Activated naive CD8-positive, alpha-beta T cell treated with anti-CD3 and anti-CD28 coated beads, Interleukin-2, amount 50 U/mL, for 16 hours (primary cell): ENCODE measurements at places on chromosomes 2 and 18.

- no peak for DNase-seq
These were observed 79.2 kb downstream of the ZNF532 start for GRCh38 chr18:58943896-58944295.

- no peak for DNase-seq
These were observed 10.4 kb upstream of the DNAH7 start for GRCh38 chr2:196079052-196079451.

- no peak for DNase-seq
These were observed 129.1 kb downstream of the TSN start for GRCh38 chr2:121884511-121884921.

DNA sequence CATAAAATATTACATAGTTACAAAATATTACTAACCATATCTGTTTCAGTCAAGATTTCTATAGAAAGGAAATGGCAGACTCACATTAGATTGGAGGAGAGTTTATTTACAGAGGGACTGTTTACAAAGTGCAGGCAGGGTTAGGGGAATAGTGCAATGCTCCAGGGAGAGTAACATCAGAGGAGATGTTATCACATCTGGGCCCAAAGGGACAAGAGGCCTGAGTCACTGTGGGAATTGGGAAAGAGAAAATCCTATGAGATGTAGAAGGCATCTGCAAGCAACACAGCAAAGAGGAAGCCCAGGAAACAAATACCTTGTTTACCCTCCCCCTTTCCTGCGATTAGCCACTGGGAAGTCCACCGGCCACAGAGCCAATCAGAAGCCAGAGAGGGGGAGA lies 227.3 kb upstream of the TANK start:
- DNase-seq = no peak

GRCh38 chr2:85237849-85238565 lies 89.8 kb downstream of the TGOLN2 start:
- no peak for DNase-seq

DNA sequence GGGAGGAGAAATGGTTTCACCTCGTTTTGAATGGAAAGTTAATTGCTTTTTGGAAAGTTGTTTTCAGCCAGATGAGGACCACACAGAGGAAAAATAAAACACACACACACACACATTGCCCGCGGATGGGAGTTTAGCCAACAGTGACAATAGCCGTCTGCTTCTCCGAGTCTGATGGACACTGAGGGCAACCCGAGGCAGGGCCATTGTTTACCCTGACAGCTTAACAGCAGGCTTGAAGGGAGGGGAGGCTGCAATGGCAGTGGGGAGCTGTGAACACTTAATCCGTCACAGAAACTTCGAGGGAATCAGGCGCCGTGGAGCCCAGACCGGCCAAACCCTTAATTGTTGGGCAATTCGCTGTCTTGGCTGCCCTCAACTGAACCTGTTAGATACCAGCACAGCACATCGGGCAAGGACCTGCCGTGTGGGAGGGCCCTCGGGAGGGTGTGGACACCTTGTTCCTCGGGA lies 145.9 kb downstream of the ACKR3 start:
- no peak for DNase-seq

- no peak for DNase-seq
These were observed 85.1 kb downstream of the SERPINB8 start for GRCh38 chr18:64055019-64055418.

DNA sequence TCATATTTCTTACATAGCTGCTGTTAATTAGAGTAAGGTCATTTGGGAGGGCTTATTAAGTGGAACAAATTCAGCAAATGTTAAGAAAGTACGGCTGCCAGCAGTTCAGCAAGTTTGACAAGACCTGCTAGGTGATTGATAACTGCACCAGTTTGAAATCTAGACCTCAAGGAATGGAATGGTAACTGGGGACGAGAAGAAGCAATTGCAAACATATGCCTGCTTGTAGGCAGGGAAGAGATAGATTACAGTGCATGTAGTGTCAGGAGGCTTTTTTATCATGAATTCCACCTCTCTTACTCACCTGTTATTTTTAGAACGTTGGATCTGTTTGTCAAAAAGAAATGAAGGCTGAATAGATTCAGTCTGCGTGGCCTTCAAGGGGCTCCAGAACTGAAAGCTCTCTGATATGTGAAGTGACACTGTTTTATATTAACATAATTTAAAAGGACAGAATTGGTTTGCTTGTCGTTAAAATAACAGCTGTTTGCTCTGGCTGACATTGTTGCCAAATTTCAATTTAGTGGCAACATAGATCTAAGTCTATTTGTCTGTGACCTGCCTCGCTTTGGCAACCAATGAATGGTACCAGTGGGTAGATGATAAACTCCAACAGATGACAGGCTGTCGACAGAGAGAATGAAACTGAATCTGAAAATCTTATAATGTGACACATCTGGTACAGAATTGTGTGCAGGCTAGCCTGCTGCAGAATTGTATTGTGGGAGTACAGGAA lies 199.3 kb downstream of the ZNF407 start:
- no peak for DNase-seq

DNA sequence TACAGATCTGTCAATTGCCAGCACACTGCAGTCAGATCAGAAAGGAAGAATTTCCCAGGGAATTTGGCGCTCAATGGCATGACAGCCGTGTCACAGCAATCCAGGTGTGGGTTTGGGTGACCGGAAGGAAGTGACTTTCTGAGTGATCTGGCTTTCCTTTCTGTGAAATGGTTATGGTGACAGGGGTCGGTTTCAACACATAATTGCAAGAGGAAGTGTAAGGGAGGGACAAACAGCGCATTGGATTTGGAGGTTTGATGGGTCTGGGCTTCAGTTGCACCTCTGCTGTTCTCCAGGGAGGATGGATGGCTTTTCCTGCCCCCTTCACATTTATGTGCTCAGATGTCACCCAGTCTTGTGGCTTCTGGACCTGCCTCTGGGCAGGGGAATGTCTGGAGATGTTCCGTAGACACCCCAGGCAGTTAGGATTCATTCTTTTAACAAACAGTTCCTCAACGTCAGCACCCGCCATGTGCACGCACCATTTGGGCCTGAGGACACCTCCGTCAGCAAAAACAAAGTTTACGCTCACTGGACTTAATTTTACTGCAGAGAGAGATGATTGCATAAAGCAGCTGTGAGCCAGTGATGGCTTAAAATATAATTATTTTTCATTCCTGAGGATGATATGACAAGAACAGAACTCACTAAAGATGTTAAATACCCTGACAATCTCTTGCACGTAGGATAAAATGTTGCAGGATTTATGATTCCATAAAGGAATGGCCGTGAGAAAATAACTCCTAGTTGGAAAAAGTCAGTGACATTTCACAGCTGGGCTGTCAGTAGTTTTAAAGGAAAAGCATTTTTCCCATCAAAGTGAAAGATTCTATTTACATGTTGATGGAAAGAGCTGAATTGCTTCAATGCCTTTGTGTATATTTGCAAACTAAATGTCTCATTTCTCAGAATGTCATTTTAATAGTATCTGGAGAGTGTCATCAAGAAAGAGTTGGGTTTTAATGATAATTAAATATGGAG lies 36.9 kb downstream of the MBP start:
- no peak for DNase-seq

GRCh38 chr2:127427376-127428056 lies 9.3 kb downstream of the PROC start:
- DNase-seq = no peak

DNA sequence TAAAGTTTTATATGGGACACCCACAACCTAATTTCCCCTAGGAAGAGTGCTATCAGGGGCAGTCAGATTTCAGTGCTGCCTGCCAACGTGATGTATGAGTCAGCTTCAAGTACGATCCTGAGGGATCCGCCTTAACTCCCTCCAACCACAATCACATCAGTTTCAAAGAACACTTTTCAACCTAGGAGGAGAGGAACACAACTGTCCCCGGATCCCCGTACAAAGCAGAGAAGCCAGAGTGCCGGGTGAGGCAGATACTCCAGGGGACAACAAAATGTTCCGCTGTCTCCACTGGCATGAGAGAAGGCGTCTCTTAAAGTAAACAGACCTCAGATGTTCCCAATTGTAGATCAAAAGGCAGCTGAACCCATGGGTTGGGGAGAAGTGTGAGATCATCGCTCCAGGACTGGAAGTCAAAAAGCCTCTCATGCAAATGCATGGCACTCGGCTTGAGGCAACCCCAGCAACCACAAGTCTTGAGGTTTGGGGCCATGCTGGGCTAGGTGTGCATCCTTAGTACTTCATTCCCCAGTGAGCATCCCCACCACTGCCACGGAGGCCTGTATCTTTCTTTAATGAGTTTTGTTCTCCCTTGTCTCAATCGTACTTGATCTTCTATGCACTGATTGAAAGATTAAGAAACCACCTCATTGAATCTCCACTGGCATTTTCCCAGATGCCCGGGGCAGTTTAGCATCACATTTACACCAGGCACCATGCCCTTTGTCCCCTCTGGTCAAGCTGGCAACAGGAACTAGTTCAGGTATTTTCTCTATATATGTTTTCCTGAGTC lies 91.0 kb upstream of the CCBE1 start:
- no peak for DNase-seq

DNA sequence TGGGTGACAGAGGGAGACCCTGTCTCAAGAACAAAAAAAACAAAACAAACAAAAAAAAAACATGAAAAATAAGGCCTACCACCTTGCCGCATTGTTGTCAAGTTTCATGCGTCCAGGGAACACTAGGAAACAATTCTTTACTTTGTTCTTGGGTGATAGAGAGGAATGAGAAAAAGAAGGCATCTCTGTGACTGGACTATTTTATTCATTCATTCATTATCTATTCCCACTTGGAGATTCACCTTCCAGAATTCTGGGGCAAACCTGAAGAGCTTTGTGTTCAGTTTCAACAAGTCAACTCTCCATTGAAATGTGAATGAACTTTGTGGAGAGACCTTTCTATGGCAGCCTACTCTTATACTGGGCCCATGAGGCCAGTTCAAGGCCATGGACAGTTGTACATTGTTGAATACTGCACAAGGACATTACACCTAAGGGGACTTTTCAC lies 88.5 kb upstream of the NDUFV2 start:
- DNase-seq = no peak

DNA sequence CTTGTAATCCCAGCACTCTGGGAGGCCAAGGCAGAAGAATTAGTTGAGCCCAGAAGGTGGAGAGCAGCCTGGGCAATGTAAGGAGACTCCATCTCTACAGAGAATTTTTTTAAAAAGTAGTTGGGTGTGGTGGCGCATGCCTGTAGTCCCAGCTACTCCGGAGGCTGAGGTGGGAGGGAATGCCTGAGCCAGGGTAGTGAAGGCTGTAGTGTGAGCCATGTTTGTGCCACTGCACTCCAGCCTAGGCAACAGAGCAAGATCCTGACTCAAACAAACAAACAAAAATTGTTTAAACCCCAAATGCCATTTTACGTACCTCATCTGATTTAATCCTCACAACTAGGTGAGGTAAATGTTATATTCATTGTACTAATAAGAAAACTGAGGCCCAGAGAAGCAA lies 38.2 kb downstream of the LPIN2 start:
- no peak for DNase-seq

GRCh38 chr2:198441901-198442300 lies 637.5 kb downstream of the PLCL1 start:
- no peak for DNase-seq

DNA sequence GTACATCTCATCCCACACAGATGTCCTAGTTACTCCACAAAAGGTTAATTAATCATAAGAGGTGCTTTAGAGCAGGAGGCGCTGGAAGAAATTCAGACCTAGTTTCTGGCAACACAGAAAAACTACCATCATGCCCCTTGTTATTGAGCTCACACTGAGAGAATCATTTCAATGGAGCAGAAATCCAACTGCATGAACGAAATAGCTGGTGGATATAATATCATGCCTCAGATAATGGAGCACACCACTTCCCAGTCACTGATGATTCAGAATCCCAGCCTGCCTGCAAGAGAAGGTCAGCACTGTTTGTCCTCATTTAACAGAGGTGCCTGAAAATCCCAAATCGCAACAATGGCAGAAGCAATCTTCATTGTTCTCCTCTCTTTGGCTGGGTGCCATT lies 125.8 kb upstream of the CREB1 start:
- DNase-seq = no peak

DNA sequence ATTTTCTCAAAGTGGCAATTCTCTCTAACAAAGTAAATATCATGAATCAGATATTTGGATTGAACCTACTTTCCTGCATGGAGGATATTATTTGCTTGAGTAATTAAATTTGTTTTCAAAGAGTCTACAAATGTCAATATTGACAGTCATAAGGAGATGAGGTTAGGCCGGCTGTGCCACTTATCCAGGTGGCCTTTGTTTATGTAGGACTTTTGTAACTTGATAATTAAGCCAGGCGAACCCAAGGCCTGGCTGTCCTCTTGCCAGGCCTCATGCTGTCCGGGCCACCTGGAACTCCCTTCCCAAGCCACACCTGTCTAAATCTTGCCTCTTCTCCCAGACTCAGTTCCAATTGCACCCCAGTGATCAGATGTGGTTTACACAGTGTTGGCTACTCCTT lies 255.2 kb downstream of the ACKR3 start:
- no peak for DNase-seq

- DNase-seq = no peak
These were observed 48.5 kb downstream of the SERPINB7 start for GRCh38 chr18:63823516-63824219.

DNA sequence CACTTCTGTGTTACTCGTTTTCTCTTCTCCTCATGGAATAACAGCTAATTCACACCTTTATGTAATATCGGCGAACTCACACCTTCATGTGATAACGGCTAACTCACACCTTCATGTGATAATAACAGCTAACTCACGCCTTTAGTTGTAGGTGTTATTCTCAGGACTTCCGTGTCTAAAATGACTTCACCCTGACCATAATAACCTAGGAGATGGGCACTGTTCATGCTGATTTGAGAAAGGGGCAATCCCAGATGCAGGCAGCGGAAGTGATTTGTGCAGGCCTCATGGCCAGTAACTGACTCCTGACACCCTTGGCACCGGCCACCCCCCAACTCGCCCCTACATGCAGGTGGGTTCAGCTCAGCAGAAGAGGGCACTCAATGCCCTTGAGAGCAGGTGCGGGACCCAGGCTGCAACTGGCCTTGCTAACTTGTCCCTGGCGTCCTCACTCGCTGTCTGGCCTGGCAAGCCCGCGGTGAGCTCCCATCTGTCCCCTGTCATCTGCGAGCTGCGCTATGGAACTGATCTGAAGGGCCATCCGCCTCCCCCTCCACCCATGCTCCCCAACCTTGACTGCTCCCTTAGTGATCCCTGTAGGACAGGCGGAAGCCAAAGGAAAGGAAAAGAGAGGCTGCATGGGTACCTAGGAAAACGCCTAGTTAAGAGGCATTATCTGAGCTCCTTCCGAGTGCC lies 42.6 kb upstream of the MTCL1 start:
- DNase-seq = no peak

DNA sequence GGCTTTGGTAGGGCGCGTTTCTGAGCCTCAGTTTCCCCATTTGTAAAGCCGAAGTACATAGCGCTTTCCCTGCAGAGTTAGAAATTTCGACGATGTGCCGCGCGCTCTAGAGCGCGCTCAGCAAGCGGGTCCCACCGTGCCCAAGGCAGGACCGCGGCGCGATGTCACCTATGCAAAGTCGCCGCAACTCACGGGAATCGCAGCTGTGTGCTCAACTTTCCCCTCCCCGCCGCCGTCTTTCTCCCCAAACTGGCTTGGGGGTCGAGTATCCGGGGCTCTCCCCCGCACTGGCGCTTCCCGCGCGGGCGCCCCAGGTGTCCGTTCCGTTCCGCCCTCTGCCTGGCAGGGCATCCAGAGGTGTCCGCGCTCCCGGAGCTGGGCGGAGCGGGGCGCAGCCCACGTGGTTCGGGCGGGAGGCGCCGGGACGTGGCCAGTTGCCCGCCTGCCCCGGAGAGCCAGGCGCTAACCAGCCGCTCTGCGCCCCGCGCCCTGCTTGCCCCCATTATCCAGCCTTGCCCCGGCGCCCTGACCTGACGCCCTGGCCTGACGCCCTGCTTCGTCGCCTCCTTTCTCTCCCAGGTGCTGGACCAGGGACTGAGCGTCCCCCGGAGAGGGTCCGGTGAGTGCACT lies at the start of gene MLPH:
Gene MLPH, plus strand, starts transcription at position 433 of the 630 bp plus-strand sequence. CDS start 6,176 bp downstream, outside the sequence.
- DNase-seq = no peak
